ENCODE measurements at places on chromosomes 11 and 22. TPM values are rescaled to one million over a fixed set of nuclear protein-coding genes. Genes with fewer than 3 reads are reported as not detected.

The TSGA10IP gene
- 7.3 TPM for total RNA-seq

The FANCF gene
- total RNA-seq, result 21.9 TPM

The ST3GAL4 gene
- 13.0 TPM for total RNA-seq

The SCT gene
- total RNA-seq, result not detected

The C11orf52 gene
- total RNA-seq, result not detected

The ART1 gene
- not detected for total RNA-seq

The CALCB gene
- total RNA-seq, result 3.1 TPM

- DNase-seq, result no peak
- peaks cover 21% of the 10 kb centered on the region for H3K4me1 ChIP-seq
- no peaks in the 10 kb centered on the region for H3K36me3 ChIP-seq
- H3K27ac ChIP-seq, result no peak overlapping the region
- no peak overlapping the region for H3K4me3 ChIP-seq
Measured at GRCh38 chr11:120505801-120506425, 5.6 kb upstream of the GRIK4 start.

GRCh38 chr11:95577716-95578460 lies 211.7 kb downstream of the FAM76B start:
- no peaks in the 10 kb centered on the region for H3K27me3 ChIP-seq
- DNase-seq, result no peak
- no peak overlapping the region for H3K27ac ChIP-seq
- no peaks in the 10 kb centered on the region for H3K36me3 ChIP-seq
- H3K4me1 ChIP-seq, result peaks cover 19% of the 10 kb centered on the region

GRCh38 chr11:16793511-16793910 lies 55.1 kb downstream of the C11orf58 start:
- H3K36me3 ChIP-seq, result no peaks in the 10 kb centered on the region
- no peak overlapping the region for H3K27ac ChIP-seq
- peaks cover 17% of the 10 kb centered on the region for H3K4me1 ChIP-seq
- DNase-seq, result no peak

DNA sequence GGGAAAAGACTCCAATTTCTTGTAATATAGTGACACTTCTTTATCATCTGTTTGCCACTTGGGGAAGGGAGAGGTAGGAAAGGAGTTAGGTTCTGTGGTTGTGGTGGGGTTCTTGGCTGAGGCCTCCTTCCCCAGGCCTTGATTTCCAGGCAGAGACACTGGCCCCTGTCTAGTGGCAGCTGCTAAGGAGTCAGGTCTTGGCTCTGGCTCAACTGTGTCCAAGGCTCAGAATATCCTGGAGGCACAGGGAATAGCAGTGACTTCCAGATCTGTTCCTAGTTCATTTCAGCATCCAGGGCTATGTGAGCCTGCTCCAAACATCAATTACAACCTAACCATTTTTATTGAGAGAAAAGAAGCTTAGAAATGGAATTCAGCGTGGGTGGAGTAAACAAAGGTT lies 29.5 kb downstream of the PPFIBP2 start:
- no peaks in the 10 kb centered on the region for H3K36me3 ChIP-seq
- no peaks in the 10 kb centered on the region for H3K27me3 ChIP-seq
- DNase-seq, result no peak

GRCh38 chr22:49458708-49459099 lies 369.0 kb downstream of the BRD1 start:
- H3K36me3 ChIP-seq, result no peaks in the 10 kb centered on the region
- H3K4me3 ChIP-seq, result no peak overlapping the region
- no peaks in the 10 kb centered on the region for H3K27me3 ChIP-seq
- no peak overlapping the region for H3K27ac ChIP-seq
- peaks cover 19% of the 10 kb centered on the region for H3K4me1 ChIP-seq

DNA sequence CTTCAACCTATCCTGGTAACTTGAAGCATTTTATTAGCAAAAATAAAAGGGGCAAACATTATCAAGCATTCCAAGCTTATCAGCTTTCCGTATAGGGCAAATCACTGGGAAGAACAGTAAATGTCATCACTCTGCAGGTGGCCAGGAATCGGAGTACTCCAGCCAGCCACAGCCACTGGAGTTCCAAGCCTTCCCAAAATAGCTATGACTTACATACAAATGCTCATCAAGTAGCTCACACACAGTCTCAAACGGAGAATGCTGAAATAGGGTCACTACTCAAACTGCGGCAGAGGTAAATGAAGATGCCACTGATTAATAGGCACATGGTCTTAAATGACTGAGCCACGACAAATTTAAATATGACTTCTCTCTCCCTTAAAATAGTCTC lies 2.1 kb downstream of the USP28 start:
- H3K4me3 ChIP-seq, result no peak overlapping the region
- H3K4me1 ChIP-seq, result peaks cover 44% of the 10 kb centered on the region
- DNase-seq, result peak; percentile 30

DNA sequence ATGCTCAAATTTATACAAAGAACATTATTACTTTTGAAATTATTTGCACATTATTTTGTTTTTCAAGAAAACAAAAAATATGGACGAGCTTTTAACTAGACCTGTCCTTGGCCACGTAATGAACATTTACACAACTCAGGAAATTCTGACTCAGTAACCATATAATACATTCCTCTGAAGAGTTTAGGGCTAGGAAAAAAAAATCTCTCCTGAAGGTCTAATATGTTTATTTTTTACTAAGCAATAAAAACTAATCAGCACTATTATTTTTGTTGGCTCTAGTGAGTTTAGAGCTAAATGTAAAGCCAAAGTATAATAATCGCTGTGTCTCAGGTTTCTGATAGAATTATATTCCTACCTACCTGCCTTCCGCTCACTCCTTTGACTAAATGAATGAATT lies 187.5 kb downstream of the SWAP70 start:
- H3K4me1 ChIP-seq, result no peaks in the 10 kb centered on the region
- H3K36me3 ChIP-seq, result no peaks in the 10 kb centered on the region
- DNase-seq, result no peak
- H3K27ac ChIP-seq, result no peak overlapping the region

- H3K27me3 ChIP-seq, result no peaks in the 10 kb centered on the region
- peak overlapping the region; percentile 19 for H3K27ac ChIP-seq
- no peaks in the 10 kb centered on the region for H3K36me3 ChIP-seq
- peak; percentile 63 for DNase-seq
Measured at GRCh38 chr11:43835104-43835503, 45.5 kb upstream of the ALKBH3 start.

DNA sequence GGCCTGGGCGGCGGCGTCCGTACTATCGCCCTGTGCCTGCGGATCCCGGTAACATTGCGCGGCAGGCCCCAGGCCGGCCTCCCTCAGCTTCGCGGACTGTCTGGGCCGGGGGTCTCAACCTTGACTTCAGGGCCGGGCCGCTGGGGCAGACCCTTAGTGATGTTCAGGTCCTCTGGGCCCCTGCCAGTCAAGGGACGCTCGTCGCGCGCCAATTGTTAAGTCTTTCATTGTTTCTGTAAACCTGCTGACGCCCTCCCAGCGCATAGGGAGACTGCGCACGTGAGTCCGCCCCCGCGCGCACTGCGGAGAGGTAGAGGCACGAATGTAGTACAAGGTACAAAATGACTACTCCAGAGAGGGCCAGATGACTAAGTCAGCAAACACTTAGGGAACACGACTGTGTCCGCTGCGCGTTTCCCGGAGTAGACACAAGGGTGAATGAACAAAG lies 451 bp upstream of the HDHD5 start:
- H3K36me3 ChIP-seq, result no peaks in the 10 kb centered on the region
- H3K27ac ChIP-seq, result no peak overlapping the region
- peak overlapping the region; percentile 71 for H3K4me3 ChIP-seq
- H3K27me3 ChIP-seq, result no peaks in the 10 kb centered on the region
- peaks cover 13% of the 10 kb centered on the region for H3K4me1 ChIP-seq
- peak; percentile 50 for DNase-seq

DNA sequence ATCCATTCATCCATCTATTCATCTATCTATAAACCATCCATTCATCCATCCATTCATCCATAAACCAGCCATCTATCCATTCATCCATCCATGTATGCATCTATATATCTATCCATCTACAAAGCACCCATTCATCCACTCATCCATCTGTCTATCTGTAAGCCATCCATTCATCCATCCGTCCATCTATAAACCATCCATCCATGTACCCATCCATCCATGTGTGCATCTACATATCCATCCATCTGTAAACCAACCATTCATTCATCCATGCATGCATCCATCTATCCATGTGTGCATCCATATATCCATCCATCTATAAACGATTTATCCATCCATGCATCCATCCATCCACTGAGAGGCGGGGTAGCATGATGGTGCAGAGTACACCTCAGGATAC lies 58.4 kb downstream of the MPPED1 start:
- H3K4me3 ChIP-seq, result no peak overlapping the region
- H3K4me1 ChIP-seq, result no peaks in the 10 kb centered on the region
- no peaks in the 10 kb centered on the region for H3K36me3 ChIP-seq

GRCh38 chr11:66850588-66851238 lies 6.2 kb upstream of the LRFN4 start:
- H3K27ac ChIP-seq, result no peak overlapping the region
- no peak overlapping the region for H3K4me3 ChIP-seq
- H3K27me3 ChIP-seq, result no peaks in the 10 kb centered on the region
- H3K36me3 ChIP-seq, result no peaks in the 10 kb centered on the region

GRCh38 chr11:75598264-75598663 lies 36.2 kb downstream of the SERPINH1 start:
- DNase-seq, result no peak
- no peak overlapping the region for H3K27ac ChIP-seq
- H3K36me3 ChIP-seq, result no peaks in the 10 kb centered on the region
- H3K4me1 ChIP-seq, result no peaks in the 10 kb centered on the region
- H3K27me3 ChIP-seq, result no peaks in the 10 kb centered on the region

DNA sequence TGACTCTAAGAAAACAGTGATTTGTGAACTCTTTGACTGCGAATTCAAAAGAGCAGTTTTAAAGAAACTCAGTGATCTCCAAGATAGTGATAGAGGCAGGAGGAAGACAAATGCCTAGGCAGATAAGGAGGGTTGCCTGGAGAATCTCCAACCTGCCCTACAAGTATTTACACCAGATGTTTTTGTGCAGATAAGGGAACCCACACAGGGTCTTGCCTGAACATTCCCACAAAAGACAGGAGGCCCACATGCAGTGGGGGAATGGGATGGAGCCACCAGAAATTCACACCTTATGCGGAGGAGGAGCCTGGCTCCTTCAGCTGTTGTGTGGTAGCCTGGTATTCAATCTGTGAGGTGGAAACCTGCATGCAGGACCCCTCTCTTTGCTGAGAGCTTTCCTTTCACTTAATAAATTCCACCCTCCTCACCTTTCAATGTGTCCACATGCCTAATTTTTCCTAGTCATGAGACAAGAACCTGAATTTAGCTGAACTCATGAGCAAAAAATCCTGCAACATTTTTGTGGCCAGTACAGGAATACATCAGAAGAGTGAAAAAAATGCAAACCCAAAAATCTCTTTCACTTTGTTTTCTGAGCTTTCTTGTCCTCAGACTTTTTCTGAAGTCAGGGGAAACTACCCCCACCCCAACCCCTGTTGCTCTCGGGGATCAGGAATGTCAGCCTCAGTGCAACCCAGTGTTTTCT lies 8.1 kb upstream of the GLYAT start:
- H3K27me3 ChIP-seq, result no peaks in the 10 kb centered on the region
- no peak for DNase-seq
- H3K27ac ChIP-seq, result no peak overlapping the region
- no peak overlapping the region for H3K4me3 ChIP-seq

DNA sequence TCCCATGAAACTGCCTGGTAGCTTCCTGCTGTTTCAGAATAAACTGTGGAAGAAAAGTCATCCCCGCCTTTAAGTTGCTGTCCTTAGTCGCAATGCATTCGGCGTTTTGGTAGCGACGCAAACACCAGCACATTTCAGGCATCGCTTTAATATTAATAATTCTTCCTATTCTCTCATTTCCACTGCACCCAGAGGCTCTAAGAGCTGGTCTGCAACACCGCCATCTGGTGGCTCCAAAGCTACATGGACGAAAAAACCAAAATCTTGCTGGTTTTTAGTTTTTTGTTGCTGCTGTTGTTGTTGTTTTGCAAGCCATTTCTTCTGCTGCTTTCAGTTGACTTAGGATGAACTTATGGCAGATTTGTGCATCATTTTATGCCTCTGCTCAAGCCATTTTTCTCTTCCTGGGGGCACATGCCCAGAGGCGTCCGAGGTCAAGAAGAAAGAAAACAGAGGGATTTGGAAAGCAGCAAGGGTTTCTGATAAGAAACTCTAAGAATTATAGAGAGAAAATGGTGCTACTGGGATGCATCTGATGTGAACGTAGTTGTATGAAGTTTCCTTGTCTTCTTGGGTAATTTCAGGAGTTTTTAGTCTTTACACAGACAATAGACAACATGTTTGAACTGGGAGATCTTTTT lies 345.4 kb upstream of the KIRREL3 start:
- H3K4me1 ChIP-seq, result peaks cover 3% of the 10 kb centered on the region
- peak; percentile 70 for DNase-seq
- H3K36me3 ChIP-seq, result no peaks in the 10 kb centered on the region
- no peaks in the 10 kb centered on the region for H3K27me3 ChIP-seq
- no peak overlapping the region for H3K27ac ChIP-seq
